ENCODE measurements at places on chromosomes 4 and X.

GRCh38 chr4:8665406-8666360 is 73.1 kb downstream of the CPZ start:
- DNase-seq, result no peak

DNA sequence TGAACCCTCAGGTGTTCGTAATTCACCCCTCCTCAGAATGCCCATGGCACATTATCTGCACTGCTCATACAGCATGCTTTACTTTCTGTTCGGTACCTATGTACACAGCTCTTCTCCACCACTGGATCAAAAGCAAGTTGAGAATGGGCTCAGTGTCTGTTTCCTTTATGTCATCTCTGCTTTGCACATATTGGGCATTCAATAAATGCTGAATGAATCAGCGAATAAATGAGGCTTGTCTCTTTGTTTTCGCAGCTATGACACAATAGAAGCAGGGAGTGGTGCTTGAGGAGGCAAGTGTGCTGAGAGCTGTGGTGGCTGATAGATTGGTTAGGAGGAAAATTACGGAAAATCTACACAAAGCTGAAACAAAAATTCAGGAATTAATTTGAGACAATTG is 109.1 kb upstream of the VMA21 start:
- DNase-seq, result no peak

DNA sequence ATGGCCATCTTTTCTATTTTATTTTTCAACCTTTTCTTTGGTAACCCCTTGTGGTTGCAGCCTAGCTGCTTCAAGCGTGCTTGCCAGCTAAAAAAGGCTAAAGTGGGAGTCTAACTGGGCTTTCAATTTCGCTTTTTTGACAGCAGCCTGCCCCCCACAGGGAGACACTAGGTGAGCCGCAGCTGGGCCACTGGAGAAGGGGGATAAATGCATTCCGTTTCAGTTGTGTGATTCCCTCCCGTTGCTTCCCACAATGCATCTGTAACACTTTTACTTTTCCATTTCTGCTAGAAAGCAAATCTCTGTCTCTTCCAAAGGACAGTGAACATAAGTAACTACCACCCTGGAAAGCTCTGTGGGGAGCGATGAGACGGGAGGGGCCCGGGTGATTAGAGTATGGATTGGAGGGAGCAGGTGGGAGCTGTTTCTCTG is 86.3 kb upstream of the RAPGEF2 start:
- DNase-seq, result no peak

- DNase-seq, result no peak
Observed at GRCh38 chr4:2839060-2839459, 4.6 kb upstream of the ADD1 start.

- peak; percentile 42 for DNase-seq
Observed at GRCh38 chrX:925652-926061, 286.8 kb downstream of the CRLF2 start.

DNA sequence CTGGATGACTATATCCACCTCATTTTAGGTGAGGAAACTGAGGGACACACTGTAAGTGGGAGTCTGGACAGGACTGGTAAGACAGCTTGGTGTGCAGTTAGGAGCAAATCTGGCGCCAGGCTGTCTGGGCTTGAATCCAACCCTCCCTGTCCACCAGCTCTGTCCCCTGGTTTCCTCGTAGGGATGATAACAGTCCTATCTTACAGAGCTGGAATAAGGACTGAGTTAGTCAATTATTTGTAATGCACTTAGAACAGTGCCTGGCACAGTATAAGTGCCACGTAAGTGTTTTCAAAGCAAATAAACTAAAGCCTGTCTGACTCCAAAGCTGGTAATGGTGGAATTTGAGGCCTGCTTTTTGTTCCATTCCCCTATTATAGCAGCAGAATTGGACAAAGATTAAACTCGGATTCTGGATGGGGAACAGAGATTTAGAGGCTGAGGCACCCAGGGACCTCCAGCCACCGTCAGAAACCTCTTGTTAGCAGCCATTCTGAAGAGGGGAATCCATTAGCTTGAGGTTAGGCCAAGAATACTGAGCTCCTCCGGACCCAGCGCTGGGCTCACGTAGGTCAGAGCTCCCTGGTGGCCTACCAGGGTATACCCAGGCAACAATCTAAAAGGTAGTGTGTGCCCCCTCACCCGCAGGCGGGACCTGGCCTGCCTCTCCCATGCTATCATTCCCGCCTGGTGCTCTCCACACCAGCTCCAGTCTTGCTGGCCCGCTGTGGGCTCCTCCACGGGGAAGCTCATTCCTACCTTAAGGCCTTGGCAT is 102.1 kb downstream of the UCHL1 start:
- DNase-seq, result no peak

DNA sequence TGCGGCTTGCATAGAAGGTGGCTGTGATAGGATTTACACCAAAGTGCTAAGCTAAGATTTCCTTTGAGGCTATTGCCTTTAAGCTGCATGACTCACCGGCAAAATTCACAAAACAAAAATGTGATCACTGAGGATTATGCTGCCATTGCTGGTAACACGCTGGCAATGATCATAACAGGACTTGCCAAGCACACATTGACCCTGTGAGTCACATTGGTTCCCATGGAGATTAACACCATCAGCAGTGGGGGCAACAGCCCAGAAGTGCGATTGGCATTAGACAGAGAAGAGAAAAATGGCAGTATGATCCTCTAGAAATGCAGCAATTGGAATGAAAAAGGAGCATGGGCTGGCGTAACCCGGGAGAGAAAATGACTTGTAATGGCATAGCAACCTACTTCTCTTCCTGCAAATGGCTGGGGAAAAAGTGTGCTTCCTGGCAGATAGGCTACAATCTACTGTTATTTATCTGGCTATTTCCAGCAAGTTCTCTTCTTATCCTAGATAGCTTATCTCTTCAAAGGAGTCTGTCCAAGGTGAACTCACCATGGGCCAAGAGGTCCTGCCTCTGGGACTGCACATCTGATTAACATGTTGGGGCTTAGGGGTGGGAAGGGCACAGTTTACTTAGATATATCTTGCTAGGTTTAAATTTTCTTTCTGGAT is 314.2 kb upstream of the IGFBP7 start:
- DNase-seq, result no peak

- no peak for DNase-seq
Observed at GRCh38 chrX:46665232-46666152, 91.9 kb downstream of the CHST7 start.

GRCh38 chr4:42123071-42123644 is 29.3 kb downstream of the BEND4 start:
- DNase-seq, result no peak

- DNase-seq, result no peak
Observed at GRCh38 chr4:1139860-1140259, 26.5 kb upstream of the RNF212 start.

- DNase-seq, result no peak
Observed at GRCh38 chr4:19969492-19969891, 282.2 kb upstream of the SLIT2 start.

- no peak for DNase-seq
Observed at GRCh38 chrX:83888585-83888984, 27.6 kb downstream of the CYLC1 start.

GRCh38 chr4:40458109-40458508 is 123.0 kb downstream of the CHRNA9 start:
- DNase-seq, result no peak

GRCh38 chr4:93373893-93374860 is 454.4 kb upstream of the ATOH1 start:
- no peak for DNase-seq

GRCh38 chr4:94577136-94577535 is 125.4 kb downstream of the PDLIM5 start:
- DNase-seq, result no peak

DNA sequence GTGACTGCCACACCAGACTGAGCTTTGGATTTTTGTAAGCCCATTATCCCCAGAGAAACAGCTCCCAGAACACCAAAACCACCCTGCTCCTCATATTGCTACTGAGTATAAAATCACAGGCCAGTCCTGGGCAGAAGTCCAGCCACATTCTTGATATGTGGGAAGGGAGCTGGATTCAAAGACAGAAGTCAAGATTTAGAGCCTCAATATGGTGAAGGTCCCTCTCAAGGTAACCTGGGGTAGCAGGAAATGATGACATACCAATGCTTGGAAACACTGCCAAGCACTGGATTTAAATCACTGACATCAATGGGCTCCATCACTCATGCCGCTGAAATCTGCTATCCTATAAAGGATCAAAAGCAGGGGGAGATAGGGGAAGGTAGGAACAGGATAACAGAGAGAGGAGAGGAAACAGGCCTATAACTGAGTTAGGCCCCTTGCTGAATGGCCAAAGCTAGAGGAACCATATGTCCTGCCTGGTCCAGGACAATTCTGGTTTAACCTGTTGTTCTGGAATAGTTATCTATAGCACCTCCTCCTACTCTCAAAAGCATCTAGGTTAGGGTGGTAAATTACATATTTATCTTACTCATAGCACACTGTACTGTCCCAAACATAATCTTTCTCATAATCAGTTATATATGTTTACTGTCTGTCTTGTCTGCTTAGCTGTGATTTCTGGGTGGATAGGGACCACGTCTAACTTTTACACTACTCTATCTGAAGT is 83.7 kb upstream of the NHS start:
- no peak for DNase-seq
